ENCODE measurements at places on chromosomes 2 and 18.

DNA sequence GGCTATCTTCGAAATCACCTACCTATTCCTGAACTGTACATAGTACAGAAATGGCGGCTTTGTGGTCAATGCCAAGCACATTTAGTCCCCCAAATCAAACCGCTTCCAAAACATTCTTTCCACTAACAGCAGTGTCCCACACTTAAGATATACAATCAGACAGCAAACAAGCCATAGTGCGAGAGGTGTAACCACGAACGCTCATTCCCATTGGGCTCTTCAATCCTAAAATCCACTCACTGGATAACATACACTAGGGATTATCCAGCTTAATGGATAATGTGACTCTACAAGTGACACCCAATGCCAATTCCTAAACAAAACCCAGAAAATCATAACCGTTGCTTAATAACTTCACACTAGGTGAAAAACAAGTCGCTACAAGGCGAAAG is 2.0 kb downstream of the XPO1 start:
- DNase-seq, result no peak

DNA sequence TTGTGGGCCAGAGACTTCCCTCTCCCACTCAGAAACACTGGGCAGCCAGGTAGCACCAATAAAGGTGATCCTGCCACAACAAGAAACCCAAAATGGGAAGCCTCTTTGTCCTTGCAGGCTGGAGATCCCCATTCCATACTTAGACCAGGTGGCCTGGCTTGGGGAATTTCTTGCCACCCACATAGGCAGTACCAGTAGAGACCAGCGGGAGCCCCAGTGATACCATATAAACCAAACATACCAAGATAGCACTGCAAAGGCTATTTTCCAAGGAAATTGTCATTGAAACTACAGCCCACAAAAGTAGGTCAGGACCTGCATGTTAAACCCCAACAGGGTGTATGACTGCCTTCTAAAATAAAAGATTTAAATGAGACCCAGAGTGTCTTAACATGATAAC is 171.6 kb downstream of the DIS3L2 start:
- DNase-seq, result no peak

DNA sequence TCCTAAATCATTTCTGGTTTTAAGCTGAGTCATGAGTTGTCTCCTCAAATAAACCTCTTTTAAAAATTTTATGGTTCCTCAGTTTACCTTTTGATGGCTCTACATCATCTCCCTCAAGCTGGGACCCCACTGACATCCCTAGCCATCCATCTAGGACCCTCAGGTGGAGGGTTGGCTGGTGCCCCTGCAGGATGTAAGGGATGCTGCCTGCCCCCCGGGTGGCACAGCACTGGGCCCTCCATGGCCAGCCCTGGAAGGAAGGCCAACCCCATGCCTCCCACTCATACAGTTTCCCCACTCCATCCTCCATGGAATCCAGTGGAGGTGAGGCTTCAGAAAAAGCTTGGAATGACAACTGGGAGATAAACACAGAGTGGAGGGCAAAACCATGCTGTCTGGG is 17.2 kb upstream of the GPC1 start:
- no peak for DNase-seq

DNA sequence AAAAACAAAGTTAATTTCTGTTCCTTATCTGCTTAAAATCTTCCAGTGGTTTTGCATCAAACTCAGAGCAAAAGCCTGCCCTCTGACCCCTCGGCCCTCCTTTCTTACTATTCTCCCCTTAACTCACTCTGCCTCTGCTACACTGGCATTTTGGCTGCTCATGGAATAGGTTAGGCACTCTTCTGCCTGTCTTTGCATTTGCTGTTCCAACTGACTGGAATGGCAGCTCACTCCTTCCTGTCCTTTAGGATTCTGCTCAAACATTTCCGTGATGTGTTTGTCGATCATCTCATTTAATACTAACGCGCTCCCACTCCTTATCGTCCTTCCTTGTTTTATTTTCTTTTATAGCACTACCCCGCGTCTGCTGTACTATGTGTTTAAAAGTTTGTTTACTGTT is 815 bp downstream of the CEBPZ start:
- no peak for DNase-seq

DNA sequence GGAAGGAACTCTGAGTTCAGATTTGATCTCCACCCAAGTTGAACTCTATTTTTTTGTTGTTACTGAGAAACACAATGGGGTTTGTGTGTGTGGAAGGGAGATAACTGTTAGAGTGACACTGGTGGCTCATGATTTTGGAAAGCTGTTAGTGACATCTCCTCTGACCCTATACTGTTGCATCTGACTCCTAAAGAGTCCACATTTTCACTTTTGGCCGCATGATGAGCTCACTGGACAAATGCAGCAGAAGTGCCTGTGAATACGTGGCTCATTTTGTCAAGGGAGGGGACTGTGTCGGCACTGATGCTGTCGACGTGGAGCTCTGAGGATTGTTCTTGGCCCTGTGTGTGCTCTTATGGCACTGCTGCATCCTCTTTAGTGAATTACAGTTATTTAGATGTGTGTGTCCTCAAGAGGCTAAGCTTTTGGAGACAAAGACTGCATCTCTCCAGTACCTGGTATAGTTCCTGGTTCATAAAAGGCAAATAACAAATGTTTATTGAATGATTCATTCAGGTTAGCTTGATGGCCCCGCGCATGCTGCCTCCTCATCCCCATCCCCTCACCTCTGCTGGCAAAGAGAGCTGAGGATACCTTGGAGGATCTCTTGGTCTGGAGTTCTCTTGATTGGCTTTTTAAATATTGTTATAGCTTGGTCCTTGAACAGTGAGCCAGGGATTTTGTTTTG is 135.4 kb downstream of the PHLPP1 start:
- no peak for DNase-seq
